Activated CD8-positive, alpha-beta memory T cell treated with anti-CD3 and anti-CD28 coated beads, Interleukin-2, amount 10 ng/mL, durations not matched to agents 7 days and 5 days (primary cell): ENCODE measurements at places on chromosomes 6 and 20. TPM values are rescaled to one million over a fixed set of nuclear protein-coding genes. Genes with fewer than 3 reads are reported as not detected.

GRCh38 chr20:5806457-5807263 lies 56.5 kb downstream of the SHLD1 start:
- no peaks in the 10 kb centered on the region for H3K27me3 ChIP-seq
- no peak for DNase-seq
- peaks cover 2% of the 10 kb centered on the region for H3K36me3 ChIP-seq
- no peak overlapping the region for H3K4me3 ChIP-seq
- H3K4me1 ChIP-seq: peaks cover 12% of the 10 kb centered on the region

DNA sequence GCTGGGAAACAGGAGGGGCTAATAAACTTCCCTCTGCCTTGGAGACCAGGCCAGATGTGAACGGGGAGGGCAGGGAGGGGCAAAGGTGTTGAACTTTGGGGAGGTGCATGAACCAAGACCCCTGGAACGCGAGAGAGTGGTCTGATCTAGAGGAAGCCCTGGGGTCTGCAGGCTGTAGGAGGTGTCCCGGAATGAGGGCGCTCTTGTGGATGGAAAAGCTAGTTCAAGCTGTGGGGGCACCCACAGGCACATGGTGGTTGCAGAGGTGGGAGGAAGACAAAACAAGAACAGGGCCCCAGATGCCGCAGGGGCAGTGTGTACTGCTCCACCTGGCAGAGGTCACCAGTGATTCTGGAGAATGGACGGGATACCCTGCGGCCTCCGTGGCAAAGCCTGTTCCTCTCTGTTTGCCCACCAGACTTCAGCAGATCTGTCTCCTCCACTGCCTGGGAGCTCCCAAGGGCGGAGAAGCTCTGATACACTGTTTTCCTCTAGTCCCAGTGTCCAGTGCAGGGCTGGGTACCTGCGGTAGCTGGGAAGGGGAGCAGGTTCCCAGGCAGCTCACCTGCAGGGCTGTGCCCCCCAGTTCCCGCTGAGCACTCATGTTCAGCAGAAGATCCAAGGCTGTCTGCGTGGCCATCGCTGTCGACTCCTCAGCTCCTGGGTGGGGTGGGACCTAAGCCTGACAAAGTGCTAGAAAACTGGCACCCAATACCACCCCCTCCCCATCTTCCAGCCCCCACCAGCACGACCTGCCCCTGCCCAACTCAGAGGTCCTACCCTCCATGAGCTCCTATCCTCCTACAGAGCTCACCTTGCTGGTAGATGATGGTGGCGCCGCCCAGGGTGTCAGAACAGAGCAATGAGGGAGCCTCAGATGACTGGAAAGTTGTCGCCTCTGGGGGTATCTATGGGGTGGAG lies 14.7 kb downstream of the ZNF335 start:
- H3K4me1 ChIP-seq: no peaks in the 10 kb centered on the region
- DNase-seq: no peak
- no peak overlapping the region for H3K4me3 ChIP-seq
- peaks cover 34% of the 10 kb centered on the region for H3K36me3 ChIP-seq
- H3K27me3 ChIP-seq: no peaks in the 10 kb centered on the region
- H3K27ac ChIP-seq: no peak overlapping the region

DNA sequence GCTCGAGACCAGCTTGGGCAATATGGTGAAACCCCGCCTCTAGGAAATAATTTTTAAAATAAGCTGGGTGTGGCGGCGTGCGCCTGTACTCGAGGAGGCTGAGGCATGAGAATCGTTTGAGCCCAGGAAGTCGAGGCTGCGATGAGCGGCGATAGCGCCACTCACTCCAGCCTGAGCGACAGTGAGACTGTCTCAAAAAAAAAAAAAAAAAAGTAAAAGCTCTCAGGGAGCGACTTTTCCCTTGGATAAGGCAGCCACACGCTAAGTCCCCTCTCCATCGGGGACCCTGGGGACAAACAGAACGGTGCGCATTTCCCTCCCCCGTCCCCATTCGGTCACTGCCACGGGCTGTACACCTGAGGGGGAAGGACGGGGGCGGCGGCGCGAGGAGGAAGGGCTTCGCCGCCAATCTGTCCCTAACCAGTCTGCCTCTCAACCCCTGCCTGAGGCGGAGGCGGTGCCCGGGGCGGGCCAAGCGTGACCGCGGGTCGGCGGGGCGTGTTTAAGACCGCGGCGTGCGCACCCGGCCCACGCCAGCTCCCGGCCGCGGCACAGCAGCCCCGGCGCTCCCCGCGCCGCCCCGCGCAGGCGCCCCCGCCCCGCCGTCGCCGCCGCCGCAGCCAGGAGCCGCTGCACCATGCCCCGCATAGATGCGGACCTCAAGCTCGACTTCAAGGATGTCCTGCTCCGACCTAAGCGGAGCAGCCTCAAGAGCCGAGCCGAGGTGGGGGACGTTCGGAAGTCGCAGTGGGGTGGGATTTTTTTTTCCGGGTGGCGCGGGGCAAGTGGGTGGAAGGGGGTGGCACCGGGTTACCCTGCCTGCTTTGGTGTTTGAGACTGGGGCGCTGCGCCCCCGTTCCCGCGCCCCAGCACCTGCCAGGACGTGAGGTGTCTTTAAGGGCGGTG lies at the start of gene GMPR:
Gene GMPR (plus strand): TSS at position 531 of the 906 bp plus-strand sequence. CDS start 107 bp downstream, at position 638.
- H3K27me3 ChIP-seq: peaks cover 53% of the 10 kb centered on the region
- H3K4me1 ChIP-seq: peaks cover 26% of the 10 kb centered on the region
- peak within 1 kb of the TSS; percentile 69 for H3K27ac ChIP-seq
- no peaks in the 10 kb centered on the region for H3K36me3 ChIP-seq

DNA sequence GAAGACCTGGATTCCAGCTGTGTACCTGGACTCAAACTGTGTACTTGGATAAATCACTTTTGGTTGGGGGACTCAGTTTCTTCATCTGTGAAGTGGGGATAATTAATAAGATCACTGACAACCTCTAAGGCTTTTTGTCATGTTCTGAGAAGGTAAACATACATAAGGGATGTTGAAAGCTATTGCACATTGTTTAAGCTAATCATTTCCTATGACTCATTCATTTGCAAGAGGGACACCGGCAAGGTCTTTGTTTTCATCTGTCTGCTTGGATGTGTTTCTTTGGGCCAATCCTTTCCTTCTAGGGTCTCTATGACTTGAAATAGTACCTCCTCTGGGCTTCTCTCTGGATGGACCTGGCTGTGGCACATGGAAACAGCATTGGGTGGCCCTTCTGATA lies 6.8 kb downstream of the PROKR2 start:
- H3K27me3 ChIP-seq: peaks cover 18% of the 10 kb centered on the region
- DNase-seq: no peak
- H3K36me3 ChIP-seq: no peaks in the 10 kb centered on the region
- H3K4me3 ChIP-seq: no peak overlapping the region

DNA sequence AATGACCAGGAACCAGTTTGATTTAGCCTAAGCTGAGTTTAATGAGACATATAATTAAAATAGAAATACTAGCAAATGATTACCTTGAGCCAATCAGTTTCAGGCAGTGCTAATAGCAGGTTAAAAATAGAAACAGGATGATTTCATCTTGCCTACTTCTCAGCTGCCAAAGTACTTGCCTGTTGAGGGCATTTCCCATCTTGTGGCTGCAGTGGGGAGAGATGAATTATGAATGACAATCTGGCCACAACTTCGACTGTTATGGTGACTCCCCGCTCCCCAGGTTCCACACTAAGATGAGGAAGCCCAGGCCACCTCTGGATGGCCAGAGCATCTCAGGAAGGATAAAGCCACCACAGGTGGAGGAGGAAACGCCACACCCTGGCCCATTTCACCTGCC lies 31.3 kb downstream of the MBOAT1 start:
- DNase-seq: no peak
- H3K4me1 ChIP-seq: peaks cover 4% of the 10 kb centered on the region
- peaks cover 30% of the 10 kb centered on the region for H3K36me3 ChIP-seq
- no peaks in the 10 kb centered on the region for H3K27me3 ChIP-seq
- H3K4me3 ChIP-seq: no peak overlapping the region

DNA sequence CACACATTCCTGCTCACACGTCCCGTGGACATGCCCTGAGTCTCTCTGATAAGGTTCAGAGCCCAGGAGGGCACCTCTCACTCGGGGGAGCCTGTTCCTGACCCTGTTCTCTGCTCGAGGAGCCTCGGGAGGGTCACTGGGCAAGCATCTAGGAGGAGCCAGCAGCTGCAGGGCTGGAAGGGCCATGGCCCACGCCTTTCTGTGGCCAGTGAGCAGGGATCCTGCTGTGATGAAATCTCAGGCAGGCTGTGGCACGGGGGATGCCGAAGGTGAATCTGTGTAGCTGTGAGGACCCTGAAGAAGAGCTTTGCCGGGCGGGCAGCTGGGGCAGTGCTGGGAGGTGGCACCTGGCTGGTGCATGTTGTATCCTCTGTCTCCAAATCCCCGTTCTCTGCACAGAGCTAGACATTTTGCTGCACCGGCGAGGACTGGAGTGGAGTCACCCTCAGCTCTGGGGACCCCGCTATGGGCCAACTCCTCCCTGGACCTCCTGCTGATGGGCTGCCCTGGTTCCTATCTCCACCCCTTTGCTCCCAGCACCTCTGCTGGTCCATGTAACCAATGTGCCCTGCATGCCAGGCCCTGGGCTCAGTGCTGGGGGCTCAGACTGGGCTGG lies 7.1 kb upstream of the NPBWR2 start:
- no peak overlapping the region for H3K27ac ChIP-seq
- DNase-seq: peak; percentile 35
- no peaks in the 10 kb centered on the region for H3K36me3 ChIP-seq
- no peak overlapping the region for H3K4me3 ChIP-seq
- no peaks in the 10 kb centered on the region for H3K27me3 ChIP-seq

- H3K27ac ChIP-seq: no peak overlapping the region
- H3K4me3 ChIP-seq: no peak overlapping the region
- no peak for DNase-seq
- no peaks in the 10 kb centered on the region for H3K4me1 ChIP-seq
These were observed 199.4 kb downstream of the TBC1D32 start for GRCh38 chr6:121134922-121135321.

DNA sequence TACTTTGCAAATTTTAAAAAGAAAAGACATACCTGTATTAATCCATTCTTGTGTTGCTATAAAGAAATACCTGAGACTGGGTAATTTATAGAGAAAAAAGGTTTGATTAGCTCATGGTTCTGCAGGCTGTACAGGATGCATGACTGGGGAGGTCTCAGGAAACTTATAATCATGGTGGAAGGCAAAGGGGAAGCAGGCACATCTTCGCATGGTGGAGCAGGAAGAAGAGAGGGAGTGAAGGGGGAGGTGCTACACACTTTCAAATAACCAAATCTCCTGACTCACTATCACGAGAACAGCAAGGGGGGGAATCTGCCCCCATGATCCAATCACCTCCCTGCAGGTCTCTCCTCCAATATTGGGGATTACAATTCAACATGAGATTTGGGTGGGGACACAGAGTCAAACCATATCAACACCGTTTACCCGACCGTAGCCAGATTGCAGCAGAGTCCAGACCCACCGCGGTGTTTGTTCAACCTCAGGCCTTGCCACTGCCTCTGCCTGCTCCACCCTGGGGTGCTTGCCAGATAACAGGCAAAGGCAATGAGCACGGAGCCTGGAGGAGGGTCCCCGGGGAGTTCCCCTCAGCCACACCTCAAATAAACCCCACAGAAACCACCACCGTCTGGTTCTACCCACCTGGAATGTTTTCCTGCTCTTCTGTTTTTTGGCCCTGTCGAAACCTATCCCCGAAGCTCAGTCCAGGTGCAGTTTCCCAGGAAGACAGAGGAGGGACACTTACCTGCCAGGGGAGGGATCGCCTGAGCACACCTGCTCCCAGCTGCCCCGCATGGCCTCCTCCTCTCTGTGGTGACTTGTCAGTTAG lies 142.2 kb upstream of the AFDN start:
- no peaks in the 10 kb centered on the region for H3K4me1 ChIP-seq
- no peak overlapping the region for H3K4me3 ChIP-seq
- no peak for DNase-seq
- H3K27me3 ChIP-seq: peaks cover 35% of the 10 kb centered on the region
- H3K27ac ChIP-seq: no peak overlapping the region
- H3K36me3 ChIP-seq: no peaks in the 10 kb centered on the region

GRCh38 chr6:91534614-91535013 lies 947.7 kb upstream of the MAP3K7 start:
- no peaks in the 10 kb centered on the region for H3K27me3 ChIP-seq
- H3K27ac ChIP-seq: no peak overlapping the region
- no peaks in the 10 kb centered on the region for H3K4me1 ChIP-seq
- H3K4me3 ChIP-seq: no peak overlapping the region
- no peaks in the 10 kb centered on the region for H3K36me3 ChIP-seq

DNA sequence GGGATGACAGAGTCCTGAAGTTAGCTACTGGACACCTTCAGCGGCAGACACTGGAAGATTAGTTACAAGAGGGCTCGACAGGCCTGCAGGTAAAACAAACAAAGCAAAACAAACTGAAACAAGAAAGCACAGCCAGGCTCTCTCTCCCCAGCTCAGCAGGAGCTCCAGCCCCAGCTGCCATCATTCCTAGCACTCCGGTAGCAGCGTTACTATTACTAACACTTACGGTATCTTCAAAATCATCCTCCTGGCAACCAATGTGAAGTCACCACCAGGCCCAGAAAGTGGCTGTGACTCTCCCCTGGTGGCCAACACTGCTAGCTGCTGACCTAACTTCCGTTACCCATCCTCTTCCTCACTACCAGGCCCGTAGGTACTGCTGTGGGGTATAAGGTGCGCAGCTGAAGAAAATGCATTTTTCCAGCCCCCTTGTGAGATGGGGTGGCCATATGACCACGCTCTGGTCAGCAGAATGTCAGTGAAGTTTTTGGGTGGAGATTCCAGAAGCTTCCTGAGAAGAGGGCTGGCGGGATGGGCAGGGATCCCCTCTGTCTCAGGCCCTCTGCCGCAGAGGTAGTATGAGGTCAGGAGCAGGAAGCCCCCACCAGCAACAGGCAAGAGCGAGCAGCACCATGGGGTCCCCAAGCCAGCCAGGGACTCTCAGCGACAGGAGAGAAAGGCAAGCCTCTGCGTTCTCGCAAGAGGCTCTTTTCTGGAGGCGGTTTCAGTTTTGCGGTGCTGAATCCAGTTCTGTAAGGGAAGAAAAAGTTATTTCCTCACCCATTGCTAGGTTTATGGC lies 37.4 kb upstream of the TBXT start:
- H3K27me3 ChIP-seq: peaks cover 19% of the 10 kb centered on the region
- H3K4me1 ChIP-seq: no peaks in the 10 kb centered on the region
- H3K27ac ChIP-seq: no peak overlapping the region
- no peak overlapping the region for H3K4me3 ChIP-seq

OTOR gene
- total RNA-seq: not detected

POM121L2 gene
- not detected for total RNA-seq

PGK2 gene
- total RNA-seq: not detected

SDC4 gene
- 15.0 TPM for total RNA-seq

DDO gene
- total RNA-seq: not detected

CRISP3 gene
- not detected for total RNA-seq
